NCI-H2227 treated with DMSO at 0.1 percent for 48 hours (cell line): ENCODE measurements at places on chromosomes 12 and 14.

GRCh38 chr14:69574263-69574953 lies at the start of gene CCDC177:
TSS of gene CCDC177 (minus strand) at chr14:69574871. CDS start at chr14:69573622, 1,249 bp downstream.
- DNase-seq, result peak; percentile 81

- DNase-seq, result no peak
Observed at GRCh38 chr12:126038434-126038833, 973.2 kb downstream of the AACS start.

GRCh38 chr14:64503434-64504309 lies at the start of gene ZBTB25:
TSS of gene ZBTB25 (minus strand) at chr14:64503838. CDS start at chr14:64490533, 13,305 bp downstream.
- DNase-seq, result peak; percentile 84

- DNase-seq, result no peak
Observed at GRCh38 chr14:24368212-24368561, 203 bp downstream of the NFATC4 start.

DNA sequence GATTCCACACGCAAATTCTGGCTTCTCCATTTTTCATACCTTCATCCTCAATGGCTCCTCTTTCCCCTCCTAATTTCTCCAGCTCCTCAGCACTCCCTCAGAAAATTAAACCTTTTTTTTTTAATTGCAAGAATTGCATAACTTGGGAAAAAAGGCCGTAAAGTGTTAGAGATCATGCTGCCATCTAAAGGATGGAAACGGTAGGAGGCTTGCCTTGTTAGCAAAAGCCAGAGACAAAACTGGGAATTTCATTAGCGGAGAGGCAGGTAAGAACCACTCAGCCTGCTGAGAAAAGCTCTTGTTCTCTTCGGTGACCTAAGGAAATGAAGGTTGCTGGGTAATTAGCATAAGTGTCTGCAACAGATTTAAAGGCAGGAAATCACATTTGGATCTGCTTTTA lies 204.3 kb downstream of the AEBP2 start:
- DNase-seq, result no peak

- no peak for DNase-seq
Observed at GRCh38 chr14:76930549-76930948, 98.0 kb downstream of the IRF2BPL start.

DNA sequence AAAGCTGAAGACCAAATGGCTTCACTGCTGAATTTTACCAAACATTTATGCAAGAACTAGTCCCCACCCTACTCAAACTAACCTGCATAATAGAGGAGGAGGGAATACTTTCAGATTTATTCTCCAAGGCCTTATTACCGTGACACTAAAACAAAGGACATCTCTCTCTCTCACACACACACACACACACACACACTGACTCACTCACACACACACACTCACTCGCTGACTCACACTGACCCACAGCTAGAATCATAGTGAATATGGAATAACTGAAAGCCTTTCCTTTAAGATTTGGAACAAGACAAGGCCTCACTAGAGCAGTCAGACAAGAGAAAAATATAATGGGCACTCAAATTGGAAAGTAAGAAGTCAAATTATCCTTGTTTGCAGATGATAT lies 1014.1 kb downstream of the TMTC2 start:
- no peak for DNase-seq

DNA sequence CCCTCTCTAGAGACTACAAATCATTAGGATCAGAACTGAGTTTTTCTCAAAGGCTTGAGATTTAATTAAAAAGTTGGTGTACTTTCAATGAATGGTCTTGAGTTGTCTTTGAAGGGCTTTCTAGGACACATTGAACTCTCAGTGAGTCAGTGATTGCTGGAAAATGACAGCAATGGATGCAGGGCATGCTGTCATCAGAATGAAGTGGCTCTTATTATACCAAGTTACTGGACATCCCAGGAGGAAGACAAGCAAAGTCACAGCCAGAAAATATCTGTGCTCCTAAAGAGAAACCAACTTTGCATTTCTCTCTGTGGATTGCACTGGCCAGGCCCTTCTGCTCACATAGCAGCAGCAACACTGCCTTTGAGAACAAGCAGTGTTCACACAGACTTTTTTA lies 112.6 kb downstream of the PRIMA1 start:
- no peak for DNase-seq
